ENCODE measurements at places on chromosomes 12 and 14.

GRCh38 chr12:13422291-13422690 is 225.8 kb downstream of the EMP1 start:
- DNase-seq: no peak

- no peak for DNase-seq
Measured at GRCh38 chr12:120085920-120086645, 30.5 kb downstream of the RAB35 start.

DNA sequence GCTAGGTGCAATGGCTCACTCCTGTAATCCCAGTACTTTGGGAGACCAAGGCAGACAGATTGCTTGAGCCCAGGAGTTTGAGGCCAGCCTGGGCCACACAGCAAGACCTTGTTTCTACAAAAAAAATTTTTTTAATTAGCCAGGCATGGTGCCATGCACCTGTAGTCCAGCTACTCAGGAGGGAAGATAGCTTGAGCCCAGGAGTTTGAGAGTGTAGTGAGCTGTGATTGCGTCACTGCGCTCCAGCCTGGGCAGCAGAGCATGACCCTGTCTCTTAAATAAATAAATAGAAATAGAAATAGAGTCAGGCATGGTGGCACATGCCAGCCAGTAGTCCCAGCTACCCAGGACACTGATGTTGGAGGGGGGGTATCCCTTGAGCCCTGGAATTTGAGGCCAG is 36.7 kb upstream of the CLIP1 start:
- DNase-seq: no peak

GRCh38 chr12:75455839-75456238 is 24.7 kb upstream of the GLIPR1 start:
- DNase-seq: no peak
